ENCODE measurements at places on chromosomes 5 and 9. TPM values are rescaled to one million over a fixed set of nuclear protein-coding genes. Genes with fewer than 3 reads are reported as not detected.

GRCh38 chr5:126446498-126447224 lies 23.5 kb downstream of the GRAMD2B start:
- no peak for DNase-seq

The PCDHGC4 gene
- total RNA-seq, result 1.8 TPM

- no peak for DNase-seq
Observed at GRCh38 chr9:135718616-135719015, 16.6 kb downstream of the KCNT1 start.

The SARDH gene
- total RNA-seq, result 0.63 TPM

The IFNB1 gene
- total RNA-seq, result not detected

DNA sequence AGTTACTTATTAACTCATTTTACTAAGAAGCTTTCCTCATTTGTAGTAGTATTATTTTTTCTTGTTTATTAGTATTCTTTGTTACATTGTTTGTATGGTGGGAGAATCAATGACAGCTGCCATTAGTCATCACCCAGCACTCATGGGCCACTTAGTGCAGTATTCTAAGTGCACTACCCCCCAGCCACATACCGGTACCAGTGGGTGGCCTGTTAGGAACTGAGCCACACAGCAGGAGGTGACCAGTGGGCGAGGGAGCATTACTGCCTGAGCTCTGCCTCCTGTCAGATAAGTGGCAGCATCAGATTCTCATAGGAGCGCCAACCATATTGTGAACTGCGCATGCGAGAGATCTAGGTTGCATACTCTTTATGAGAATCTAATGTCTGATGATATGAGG lies 24.2 kb upstream of the CAMLG start:
- no peak for DNase-seq

- no peak for DNase-seq
Observed at GRCh38 chr5:67437905-67438845, 241.6 kb upstream of the CD180 start.

DNA sequence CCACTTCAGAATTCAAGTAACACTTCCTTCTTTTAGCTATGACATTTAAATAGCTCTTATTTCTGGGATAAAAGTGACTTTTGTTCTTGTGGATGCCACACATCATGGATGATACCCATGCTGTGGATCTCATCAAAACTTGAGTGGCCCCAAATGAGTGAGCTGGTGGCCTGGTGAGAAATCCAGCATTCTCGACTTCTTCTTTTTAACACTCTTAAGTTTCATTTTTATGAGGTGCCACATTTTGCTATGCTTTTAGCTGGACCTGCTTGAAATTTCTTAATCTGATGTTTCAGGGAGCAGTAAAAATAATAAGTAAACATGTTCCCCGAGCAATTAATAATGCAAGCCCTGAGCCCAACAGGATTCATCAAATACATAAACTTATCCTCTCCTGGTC lies 384.8 kb upstream of the MEF2C start:
- DNase-seq, result no peak

DNA sequence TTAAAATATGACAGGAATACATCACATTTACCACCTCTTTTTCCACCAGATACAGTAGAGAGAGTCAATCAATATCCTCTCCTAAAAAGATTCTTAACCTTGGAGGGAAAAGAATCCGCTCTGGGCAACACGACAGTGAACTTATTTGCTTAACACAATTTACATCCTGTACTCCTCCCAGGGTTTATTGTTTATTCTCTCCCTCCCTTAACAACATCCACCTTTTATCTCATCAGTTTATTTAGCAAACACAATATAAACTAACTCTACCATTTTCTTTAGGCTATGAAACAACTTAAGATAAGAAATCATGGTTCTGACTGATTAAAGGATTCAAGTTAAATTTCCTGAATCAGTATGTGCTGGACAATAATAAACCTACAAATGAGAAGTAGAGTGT lies 50.9 kb downstream of the CERT1 start:
- no peak for DNase-seq

The FOXD4L6 gene
- total RNA-seq, result not detected

The LMNB1 gene
- total RNA-seq, result 1.8 TPM

DNA sequence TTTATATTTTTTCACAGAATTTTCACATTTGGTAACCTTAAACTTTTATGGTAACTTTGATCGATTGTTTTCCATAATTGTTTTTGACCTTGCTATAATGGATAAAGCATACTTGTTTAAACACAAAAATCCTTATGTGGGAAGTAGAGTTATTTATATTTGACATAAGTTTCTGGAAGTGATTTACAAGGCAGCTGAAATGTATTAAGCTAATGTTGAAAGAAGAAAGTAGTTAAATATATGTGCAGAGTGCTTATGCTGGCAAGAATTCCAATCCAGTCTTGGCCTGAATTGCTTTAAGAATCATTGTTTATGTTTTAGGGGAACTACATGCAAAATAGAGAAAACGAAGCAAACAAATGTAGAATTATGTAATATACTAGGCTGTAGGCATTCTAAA lies 763.6 kb downstream of the TAF11L14 start:
- DNase-seq, result no peak

The ADRB2 gene
- total RNA-seq, result 5.1 TPM

The TSSK1B gene
- not detected for total RNA-seq
